ENCODE measurements at places on chromosomes 1 and 21.
A peak's percentile ranks its signal among the peaks of the same experiment; 100 is the strongest.

GRCh38 chr1:161706113-161706481 is 932 bp upstream of the FCRLA start:
- no peak for DNase-seq

DNA sequence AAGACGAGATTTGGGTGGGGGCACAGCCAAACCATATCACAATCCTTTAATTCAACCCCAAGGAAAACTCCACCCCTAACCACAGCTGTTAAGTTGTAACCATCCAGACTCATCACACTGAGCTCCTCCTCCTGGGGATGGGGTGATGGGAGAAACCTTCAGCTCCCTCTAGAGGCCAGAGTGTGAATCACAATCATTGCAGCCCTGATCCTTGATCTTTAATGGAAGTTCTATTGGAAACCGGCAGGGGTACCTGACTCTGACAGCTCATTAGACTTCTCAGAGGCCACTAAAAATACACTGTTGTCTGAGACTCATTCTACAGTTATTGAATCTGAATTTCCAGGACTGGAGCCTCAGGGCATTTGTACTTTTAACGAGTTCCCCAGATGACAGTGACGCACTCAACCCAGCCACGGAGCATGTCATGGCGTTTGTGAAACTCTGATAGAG is 127.2 kb downstream of the IGSF21 start:
- DNase-seq = peak; percentile 48

DNA sequence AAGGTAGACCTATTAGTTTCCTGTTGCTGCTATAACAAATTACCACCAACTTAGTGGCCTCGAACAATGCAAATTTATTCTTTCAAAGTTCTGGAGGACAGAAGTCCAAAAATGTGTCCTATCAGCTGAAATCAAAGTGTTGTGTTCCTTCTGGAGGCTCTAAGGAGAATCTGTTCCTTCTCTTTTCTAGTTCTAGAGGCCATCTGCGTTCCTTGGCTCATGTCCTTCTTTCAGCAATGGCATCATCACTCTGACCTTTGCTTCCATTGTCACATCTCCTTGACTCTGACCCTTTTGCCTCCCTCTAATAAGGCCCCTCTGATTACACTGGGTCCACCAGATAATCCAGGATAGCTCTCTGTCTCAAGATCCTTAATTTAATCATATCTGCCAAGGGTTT is 1.2 kb upstream of the MR1 start:
- no peak for DNase-seq

DNA sequence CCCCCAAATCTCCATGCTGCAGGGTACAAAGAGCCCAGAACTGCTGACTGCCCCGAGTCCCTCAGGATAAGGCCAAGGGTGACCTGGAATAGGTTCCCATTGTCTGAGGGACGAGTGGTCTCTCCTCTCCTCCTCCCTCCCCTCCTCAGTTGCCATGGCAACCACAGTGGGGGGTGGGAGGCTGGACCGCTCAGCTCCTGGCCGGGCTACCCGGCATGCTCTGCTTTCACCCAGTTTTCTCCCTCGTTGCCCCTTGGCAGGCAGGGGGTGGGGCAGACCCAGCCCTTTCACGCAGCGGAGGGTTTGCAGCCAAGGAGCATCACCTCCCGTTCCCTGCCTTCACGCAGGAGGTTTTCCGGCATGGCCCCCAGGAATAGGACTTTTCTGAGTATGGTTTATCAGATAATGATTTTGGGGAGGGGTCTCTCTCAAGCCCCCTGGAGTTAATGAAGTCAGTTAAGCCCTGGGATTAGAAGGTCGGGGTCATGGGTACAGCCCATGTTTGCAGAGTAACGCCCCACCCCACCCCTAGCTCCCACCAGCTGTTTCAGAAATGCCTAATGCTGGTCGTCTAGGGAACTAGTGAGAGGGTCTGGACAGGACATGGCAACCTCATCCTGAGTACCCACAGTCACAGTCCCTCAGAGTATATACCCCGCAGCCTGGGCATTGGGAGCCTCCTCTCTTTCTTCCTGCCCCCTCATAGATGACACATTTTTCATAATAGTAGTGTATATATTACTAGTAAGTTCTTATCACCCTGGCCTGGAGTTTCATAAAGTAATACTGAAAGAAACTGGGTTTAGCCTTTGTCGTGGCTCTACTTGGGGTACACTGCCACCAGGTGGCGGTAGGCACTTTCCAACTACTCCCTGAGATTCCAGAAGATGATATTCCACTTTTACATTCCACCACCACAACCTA is 20.7 kb downstream of the C1QB start:
- DNase-seq = peak; percentile 38

- DNase-seq = no peak
These were observed 68.0 kb upstream of the ACOT11 start for GRCh38 chr1:54479841-54480524.

- DNase-seq = no peak
These were observed 447.0 kb upstream of the PKN2 start for GRCh38 chr1:88237058-88237457.

Data from NB4 (cell line).